Stimulated activated memory B cell treated with anti-CD40 and anti-IgM and Interleukin-4, amounts not matched to agents 10 μg/mL and 1 μg/mL and 100 μg/mL, for 72 hours (primary cell): ENCODE measurements at places on chromosomes 1 and 21.

DNA sequence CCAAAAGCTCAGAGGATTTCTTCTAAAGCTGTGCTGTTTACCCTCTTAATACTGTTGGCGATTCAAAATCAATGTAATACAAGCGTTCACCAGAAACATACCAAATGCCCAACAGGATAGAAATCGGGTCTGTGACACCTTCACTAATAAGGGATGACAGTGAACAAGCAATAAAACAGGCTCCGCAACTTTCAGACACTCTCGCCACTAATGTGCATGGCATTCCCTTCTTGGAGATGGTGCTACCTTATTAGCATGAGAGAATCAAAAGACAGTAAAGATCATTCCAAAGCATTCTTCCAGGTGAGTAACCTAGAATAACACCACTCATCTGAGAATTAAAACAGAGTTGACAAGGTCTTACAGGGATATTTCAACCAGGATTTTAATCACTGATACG, 367.1 kb downstream of the TTLL7 start:
- ATAC-seq = no peak

DNA sequence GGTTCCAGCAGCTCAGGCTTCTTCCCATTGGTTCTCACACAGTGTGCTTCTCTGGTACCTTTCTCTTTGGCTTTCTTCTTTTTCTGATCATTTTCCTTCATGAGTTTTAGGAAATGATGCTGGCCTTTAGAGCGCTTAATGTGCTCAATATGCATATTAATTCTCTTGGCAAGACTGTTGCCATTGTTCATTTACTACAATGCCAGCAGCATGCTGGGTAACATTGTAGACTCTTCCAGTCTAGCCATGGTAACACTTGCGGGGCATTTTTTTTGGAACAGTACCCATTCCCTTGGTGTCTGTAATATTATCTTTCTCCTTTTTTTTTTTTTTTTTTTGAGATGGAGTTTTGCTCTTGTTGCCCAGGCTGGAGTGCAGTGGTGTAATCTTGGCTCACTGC, 21.7 kb downstream of the UBE4B start:
- ATAC-seq = no peak

GRCh38 chr21:32613436-32614043, 1.4 kb upstream of the CFAP298 start:
- no peak for ATAC-seq

DNA sequence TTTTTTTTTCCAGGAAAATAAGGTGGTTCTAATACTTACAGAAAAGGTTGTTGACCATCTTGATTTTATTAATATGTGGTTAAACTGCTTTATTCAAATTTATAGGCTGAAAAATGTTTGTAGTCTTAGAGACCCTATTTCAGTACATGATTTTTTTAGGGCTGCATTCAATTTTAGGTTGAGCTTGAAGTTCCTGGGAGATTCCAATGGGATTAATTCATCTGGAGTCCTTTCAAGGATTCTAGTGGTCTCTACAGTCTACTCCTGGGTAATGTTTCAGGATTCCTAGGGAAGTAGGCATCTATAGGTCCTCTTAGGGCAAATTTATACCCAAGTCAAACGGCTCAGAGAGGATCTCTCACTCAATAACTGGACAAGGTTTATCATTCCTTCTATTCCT, 126.7 kb downstream of the HMCN1 start:
- ATAC-seq = no peak

- ATAC-seq = no peak
Observed at GRCh38 chr21:26116456-26117011, 54.0 kb downstream of the APP start.

- ATAC-seq = no peak
Observed at GRCh38 chr1:1146596-1146995, 27.1 kb upstream of the TTLL10 start.
